ENCODE measurements at places on chromosomes 2 and 18. TPM values are rescaled to one million over a fixed set of nuclear protein-coding genes. Genes with fewer than 3 reads are reported as not detected.

Gene TLX2
- total RNA-seq = not detected

Gene RGPD3
- 0.40 TPM for total RNA-seq

Gene ABCA12
- total RNA-seq = 0.16 TPM

Gene C2orf80
- total RNA-seq = not detected

Gene UCN
- total RNA-seq = 2.3 TPM

Gene CCDC68
- total RNA-seq = 4.7 TPM

Gene COLEC12
- 40.1 TPM for total RNA-seq

Gene RNF125
- 5.2 TPM for total RNA-seq

Gene RNMT
- 18.6 TPM for total RNA-seq

Gene MREG
- 0.40 TPM for total RNA-seq

Gene LRRC30
- total RNA-seq = not detected

Gene INPP5D
- total RNA-seq = 7.9 TPM

Gene IL36A
- total RNA-seq = not detected

Gene CRYGC
- total RNA-seq = not detected

Gene LIMS3
- total RNA-seq = 2.6 TPM

Gene SCN2A
- total RNA-seq = 0.81 TPM

Gene EIF2AK2
- 33.2 TPM for total RNA-seq

Gene HOXD12
- total RNA-seq = not detected

Gene YWHAQ
- total RNA-seq = 236 TPM

Gene FECH
- 56.4 TPM for total RNA-seq

Gene COL4A4
- 5.5 TPM for total RNA-seq

Gene GCKR
- total RNA-seq = 0.58 TPM

Gene GNLY
- 3.1 TPM for total RNA-seq

Gene KLHL41
- total RNA-seq = 13.9 TPM

Gene GPR35
- 0.93 TPM for total RNA-seq

Gene MTX2
- 29.3 TPM for total RNA-seq

Gene PLEKHH2
- total RNA-seq = 24.6 TPM

Gene PLCL1
- 41.2 TPM for total RNA-seq

Gene CXCR1
- not detected for total RNA-seq

Gene PLCD4
- 4.4 TPM for total RNA-seq

Gene CNNM4
- total RNA-seq = 2.7 TPM

Gene SCN7A
- total RNA-seq = 67.4 TPM

Gene TMEM127
- total RNA-seq = 73.8 TPM

Gene UGT1A8
- not detected for total RNA-seq

Gene CRACDL
- total RNA-seq = 2.4 TPM

Gene DNAH6
- total RNA-seq = 0.04 TPM

Gene KCNG2
- total RNA-seq = not detected

Gene LIPT1
- total RNA-seq = 6.5 TPM

Gene BIN1
- total RNA-seq = 101 TPM

Gene ADD2
- total RNA-seq = 7.8 TPM

Gene B3GNT7
- total RNA-seq = 3.4 TPM

Gene CDK5R2
- 0.27 TPM for total RNA-seq

Gene CYP27A1
- total RNA-seq = 20.9 TPM

Gene ARHGEF33
- total RNA-seq = 0.19 TPM

Gene FBXO36
- total RNA-seq = 3.2 TPM

Gene MYL1
- not detected for total RNA-seq

Gene PGAP1
- total RNA-seq = 4.3 TPM

Gene HS1BP3
- 42.8 TPM for total RNA-seq

Gene DPP4
- 4.6 TPM for total RNA-seq

Gene UPP2
- 0.35 TPM for total RNA-seq

Gene CD207
- 0.39 TPM for total RNA-seq

Gene CLIP4
- total RNA-seq = 72.5 TPM

Gene C2orf72
- not detected for total RNA-seq

Gene GKN1
- 4.7 TPM for total RNA-seq

Measured in gastroesophageal sphincter (tissue), 4 donors.